ENCODE measurements at places on chromosomes 4 and X.
A peak's percentile ranks its signal among the peaks of the same experiment; 100 is the strongest.

DNA sequence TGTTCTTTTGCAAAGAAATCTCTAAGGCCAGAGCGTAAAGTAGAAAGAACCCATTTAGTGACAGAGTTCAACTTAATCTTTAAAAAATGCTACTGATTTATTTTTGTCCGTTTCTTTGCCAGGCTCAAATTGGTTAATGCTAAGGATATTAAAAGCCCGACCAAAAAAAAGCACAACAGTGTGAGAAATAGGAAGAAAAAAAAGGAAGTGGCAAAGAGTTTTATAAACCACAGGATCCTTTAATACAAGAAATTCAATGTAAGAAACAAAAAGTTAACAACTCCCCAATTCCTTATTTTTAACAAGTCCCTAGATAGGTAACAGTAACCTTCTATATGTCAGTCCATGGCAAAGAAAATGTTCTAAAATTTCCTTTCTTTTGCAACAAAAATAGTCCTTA lies 480.4 kb downstream of the ACTRT1 start:
- no peak for DNase-seq

GRCh38 chr4:72969976-72970375 lies 99.5 kb downstream of the COX18 start:
- DNase-seq, result no peak

GRCh38 chr4:174993916-174994315 lies 75.8 kb downstream of the ADAM29 start:
- no peak for DNase-seq

DNA sequence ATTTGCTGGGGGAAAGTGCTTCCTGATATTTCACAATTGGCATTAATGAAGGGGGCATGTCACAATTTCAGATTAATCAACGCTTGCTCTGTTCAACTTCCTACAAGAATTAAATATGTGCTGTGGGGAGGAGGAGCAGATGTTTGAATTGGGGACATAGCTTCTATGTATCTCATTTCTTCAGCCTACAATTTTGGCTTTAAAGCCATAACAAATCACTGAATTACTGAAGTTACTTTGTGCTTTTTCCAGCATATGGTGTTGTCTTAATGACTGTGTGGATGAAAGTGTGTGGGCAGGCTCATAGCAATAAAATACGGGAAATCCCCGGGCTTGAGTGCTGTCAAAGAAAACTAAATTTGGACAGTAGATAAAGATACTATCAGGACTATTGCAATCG lies 813 bp downstream of the TLR7 start:
- no peak for DNase-seq

- DNase-seq, result no peak
Observed at GRCh38 chr4:151991001-151991883, 230.4 kb upstream of the GATB start.

DNA sequence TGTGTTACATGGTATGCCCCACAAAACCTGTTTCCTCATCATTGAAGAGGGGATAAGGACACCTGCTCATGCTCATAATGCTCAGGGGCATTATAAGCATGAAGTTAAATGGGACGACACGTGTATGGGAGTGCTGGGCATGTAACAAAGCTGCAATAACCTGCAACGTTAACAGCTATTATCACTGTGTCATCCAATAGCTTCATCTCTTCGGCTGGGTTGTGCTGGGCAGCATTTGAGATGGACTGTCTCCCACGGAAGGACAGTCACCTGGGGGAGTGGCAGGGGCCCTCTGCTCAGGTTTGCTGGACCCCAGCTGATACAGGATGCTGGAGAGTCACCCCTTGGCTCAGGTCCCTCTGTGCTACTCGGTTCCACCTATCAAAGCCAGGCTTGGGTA lies 94.5 kb downstream of the NSUN7 start:
- DNase-seq, result no peak

DNA sequence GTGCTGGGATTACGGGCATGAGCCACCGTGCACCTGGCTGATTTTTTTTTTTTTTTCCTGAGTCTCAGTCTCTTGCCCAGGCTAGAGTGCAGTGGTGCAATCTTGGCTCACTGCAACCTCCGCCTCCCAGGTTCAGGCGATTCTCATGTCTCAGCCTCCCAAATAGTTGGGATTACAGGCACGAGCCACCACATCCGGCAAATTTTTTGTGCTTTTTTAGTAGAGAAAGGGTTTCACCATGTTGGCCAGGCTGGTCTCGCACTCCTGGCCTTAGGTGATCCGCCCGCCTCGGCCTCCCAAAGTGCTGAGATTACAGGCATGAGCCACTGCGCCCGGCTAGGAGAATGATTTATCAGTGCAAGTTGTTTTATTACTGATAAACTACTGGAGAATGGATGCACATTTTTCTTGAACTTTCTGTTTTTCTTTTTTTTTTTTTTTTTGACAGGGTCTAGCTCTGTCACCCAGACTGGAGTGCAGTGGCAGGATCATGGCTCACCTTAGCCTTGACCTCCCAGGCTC lies 39.7 kb upstream of the DHRSX start:
- DNase-seq, result no peak

DNA sequence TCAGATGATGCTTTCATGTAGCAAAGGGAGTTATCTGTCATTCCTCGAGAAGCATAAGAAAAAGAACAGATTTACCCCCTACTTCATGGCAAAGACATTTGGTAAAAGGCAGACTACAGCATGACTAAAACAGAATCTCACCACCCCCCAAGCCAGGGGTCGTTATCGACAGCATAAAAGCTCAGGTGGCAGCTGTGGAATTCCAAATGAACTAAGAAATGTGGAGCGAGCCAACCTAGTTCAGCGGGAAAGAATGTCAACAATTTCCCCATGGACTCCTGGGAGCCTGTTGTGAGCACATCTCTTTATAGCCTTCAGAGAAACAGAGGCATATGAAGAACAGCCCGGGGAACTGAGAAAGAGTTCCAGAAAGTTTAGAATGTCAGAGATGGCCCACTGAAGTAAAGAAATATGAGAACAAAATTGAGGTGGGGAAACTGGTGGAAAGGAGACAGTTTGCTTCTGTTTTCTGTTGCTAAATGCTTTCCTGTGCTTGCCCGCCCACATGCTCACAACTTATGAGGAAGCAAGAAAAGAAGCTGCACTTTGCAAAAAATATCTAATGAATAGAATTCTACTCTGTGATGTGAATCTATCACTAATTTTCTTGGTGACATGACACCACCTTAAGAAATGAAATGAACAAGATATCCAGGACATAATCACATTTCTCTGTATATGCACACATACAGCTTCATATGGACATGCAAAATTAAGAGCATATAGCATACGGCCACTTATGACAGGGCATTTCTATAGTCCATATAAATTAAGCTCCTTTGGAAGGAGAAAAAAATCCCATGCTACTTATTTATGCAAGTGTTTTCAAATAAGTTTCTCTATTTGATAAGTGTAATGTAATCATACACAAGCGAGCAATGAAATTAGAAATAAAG lies 135.3 kb upstream of the MID1 start:
- no peak for DNase-seq

GRCh38 chr4:64539234-64539849 lies 130.1 kb upstream of the TECRL start:
- DNase-seq, result peak; percentile 73

DNA sequence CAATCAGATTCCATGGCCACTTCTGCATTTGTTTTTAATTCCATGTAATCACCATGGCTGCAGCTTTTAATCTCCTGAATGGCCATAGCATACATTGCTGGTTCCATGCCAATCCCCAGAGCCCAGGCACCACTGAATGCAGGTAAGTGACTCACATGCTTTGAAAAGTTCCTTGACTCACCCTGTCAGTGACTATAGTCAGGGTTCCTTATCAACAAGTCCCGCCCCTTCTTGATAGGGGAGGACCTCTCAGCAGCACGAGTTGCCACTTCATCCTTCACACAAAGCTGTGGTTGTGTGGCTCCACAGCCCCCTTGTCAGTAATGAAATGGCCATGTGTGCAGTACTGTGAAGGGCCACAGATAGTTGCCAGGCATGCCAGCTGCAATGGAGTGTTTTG lies 516.6 kb downstream of the PPARGC1A start:
- peak; percentile 20 for DNase-seq

DNA sequence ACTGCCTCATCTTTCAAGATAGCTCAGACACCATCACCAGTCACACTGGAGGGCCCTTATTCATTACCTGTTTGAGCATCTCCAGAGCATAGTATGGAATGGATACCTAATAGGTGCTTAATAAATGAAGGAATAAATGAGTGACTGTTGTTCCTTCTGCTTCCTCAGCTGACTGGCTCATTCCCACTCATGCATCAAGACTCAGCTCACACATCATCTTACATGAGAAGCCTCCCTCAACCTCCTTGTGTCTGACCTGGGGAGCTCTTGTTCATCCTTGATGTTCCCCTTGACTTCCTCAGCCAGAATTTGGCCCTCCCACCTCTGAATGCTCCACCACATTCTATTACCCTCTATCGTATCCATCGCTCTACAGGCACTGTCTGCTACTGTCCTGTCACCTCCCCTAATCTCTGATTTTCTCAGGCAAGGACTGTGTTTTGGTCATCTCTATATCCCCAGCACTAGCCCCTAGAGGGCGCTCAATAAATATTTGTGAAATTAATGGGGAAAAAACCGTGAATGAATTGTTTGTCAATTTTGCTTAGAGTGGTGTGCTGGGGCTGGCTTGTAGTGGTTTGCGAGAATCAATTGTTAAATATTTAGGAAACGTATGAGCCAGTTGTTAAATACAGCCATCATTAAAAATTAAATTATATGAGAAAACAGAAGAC lies 88.3 kb downstream of the NHSL2 start:
- DNase-seq, result peak; percentile 66

DNA sequence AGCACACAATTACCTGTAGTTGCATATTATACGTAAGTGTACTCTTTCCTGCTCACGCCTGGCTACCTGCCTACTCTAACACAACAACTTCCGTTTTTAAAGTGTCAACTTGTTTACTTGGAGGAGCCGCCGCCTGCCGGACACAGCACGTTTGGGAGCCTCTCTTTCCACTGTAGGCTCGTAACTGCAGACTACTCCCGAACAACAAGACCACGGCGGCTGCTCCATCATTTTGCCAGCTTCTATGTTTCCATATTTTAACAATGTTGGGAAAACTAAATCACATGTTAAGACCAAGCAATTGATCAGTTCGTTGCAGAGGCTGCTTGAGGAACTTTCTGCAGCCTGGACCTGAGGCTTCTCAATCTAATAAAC lies 841 bp downstream of the MTNR1A start:
- no peak for DNase-seq

DNA sequence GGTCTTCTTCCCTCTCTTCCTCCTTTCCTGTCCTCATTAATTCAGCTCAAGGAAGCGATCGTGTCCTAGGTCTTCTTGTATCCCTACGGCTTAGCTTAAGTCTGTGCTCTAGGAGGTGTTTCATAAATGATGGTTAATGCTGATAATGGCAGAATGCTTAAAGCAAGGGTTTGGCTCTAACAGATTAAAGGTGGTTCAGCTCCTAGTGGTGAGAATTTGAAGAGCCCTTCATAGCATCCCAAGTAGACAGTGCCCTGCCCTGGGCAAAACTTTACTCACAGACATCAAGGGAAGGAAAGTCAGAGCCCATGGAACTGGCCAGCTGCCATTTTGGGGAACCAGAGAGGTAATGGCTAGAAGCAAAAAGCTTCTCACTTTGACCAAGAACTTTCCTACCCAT lies 47.0 kb upstream of the PGRMC1 start:
- no peak for DNase-seq

DNA sequence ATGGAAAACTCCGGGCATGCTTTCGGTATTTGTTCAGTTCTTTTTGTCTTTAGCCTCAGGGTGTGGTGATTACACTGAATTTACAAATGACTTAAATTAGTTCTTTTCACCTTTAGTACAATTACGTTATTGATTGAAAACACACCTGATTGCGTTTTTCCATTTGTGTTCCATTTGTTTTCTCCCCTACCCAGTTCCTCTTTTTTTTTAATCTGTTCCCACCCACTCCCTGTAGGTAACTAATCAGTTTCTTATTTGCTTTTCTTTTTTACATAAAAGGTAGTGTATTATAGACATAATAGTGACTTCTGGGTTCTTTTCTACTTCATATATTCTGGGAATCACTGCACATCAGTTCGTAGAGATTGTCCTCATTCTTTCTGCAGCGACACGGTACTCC lies 53.4 kb downstream of the TNIP2 start:
- no peak for DNase-seq

DNA sequence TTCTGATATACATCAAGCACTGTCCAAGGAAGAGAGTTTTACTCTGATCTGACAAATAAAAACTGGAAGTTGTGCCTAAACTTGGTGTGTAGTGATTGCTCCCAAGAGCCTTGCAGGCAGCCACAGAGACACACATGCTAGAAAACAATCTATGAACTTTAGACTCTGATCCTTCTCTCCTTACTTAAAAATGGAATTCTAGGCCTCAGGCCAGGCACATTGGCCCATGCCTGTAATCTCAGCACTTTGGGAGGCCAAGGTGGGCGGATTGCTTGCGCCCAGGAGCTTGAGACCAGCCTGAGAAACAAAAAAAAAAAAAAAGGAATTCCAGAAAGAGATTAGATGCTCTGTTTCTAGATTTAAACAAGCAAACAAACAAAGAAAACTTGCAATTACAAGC lies 45.6 kb upstream of the S100G start:
- DNase-seq, result no peak

- DNase-seq, result peak; percentile 30
Observed at GRCh38 chrX:40933132-40933705, 152.0 kb upstream of the USP9X start.

- no peak for DNase-seq
Observed at GRCh38 chr4:113884655-113885054, 94.8 kb downstream of the ARSJ start.

- no peak for DNase-seq
Observed at GRCh38 chrX:9376111-9376510, 88.7 kb upstream of the TBL1X start.

DNA sequence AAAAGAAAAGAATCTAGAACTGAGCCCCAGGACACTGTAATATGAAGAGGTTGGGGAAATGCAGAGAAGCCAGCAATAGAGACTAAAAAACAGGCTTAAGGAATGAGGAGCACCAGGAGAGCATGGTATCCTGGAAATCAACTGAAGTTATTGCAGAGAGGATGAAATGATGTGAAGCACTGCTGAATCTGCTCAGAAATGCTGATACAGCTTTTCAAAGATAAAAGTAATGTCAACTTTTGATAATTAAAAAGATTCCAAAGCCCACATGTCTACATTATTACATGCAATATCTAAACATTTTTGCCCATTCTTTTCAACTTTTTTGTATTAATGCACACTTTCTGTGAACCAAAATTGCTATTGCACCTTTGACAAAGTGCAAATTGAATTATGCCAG lies 718.4 kb downstream of the ADGRL3 start:
- DNase-seq, result no peak

DNA sequence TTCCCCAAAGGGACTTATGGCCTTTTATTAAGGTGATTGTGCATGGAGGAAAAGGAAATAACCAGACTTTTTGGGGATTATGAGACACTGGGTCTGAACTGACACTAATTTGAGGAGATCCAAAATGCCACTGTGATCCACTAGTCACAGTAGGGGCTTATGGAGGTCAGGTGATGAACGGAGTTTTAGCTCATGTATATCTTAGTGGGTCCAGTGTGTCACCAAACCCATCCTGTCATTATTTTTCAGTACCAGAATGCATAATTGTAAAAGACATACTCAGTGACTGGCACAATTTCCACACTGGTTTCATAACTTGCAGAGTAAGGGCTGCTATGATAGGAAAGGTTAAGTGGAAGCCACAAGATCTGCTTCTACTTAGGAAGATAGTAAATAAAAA lies 131.3 kb downstream of the RTL3 start:
- no peak for DNase-seq

- DNase-seq, result no peak
Observed at GRCh38 chrX:72346302-72346949, 40.7 kb upstream of the CITED1 start.

GRCh38 chrX:150880808-150881165 lies 17.7 kb downstream of the CD99L2 start:
- DNase-seq, result no peak
